Stimulated activated CD4-positive, alpha-beta T cell treated with anti-CD3 and anti-CD28 coated beads, TNF-alpha, amount 100 ng/mL, for 48 hours (primary cell): ENCODE measurements at places on chromosomes 13 and 19.

DNA sequence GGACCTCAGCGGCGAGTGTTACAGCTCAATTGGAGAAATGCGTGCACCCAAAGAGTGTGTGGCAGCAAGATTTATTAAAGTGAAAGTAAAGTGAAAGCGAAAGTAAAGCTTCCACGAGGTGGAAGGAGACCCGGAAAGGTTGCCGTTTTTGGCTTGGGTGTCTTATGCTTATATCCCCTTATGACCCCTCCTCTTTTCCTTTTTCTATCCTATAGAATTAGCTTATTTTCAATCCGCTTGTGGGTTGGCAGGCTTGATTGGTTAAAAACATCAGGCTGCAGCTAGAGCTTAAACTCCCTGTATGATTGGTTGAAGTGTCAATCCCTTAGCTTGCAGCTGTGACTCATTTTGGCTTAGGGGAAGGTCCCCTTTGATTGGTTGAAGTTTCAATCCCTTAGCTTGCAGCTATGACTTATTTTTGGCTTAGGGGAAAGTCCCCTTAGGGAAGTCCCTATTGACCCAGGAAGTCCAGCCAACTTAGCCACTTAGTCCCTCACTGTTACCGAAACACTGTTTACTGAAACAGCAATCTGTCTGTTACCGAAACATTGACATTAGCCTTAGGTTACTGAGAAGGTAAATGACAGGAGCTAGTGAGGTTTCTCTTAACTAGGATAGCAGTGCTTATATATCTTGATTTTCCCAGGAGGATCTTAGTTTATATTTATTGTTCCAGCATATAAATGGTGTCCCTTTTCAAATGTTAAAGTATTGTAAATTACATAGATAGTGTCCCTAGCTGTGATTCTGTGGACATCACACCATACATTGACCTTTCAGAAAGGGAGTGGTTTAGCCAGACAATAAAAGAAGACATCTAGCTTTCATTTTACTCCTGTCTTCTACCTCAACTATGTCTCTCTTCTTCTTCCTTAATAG lies 575.8 kb downstream of the DACH1 start:
- DNase-seq, result peak; percentile 5

GRCh38 chr13:44493213-44493812 lies 82.8 kb downstream of the TSC22D1 start:
- DNase-seq, result no peak

- no peak for DNase-seq
Observed at GRCh38 chr13:86986448-86986847, 684.7 kb upstream of the SLITRK5 start.

DNA sequence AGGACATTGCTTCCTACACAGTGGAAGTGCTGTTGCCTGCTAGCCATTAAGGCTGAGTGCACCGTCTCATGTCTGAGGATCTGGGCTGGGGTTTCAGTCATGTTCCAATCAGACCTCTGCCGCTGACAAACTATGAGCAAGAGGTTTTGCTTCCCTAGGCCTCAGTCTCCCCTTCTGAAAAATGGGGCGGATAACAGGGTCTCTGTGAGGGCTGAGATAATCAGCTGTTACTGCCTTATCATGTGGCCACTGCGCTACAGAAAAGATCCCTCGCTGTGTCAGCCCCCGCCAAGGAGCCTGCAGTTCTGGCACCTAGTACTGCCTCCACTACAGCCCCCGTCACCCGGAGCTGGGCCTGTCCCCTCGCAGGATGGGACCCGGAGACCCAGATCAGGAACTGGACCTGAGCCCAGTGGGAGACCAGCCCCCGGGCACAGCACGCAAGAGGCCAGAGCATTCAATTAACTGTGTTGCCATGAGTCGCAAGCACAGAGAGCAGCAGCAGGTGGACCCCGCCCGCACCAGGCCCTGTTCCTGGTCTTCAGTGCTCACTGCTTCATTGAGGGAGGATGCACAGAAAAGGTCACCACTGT lies 3.0 kb upstream of the PNKP start:
- DNase-seq, result no peak

GRCh38 chr19:788983-789700 lies 8.1 kb upstream of the PTBP1 start:
- DNase-seq, result no peak

DNA sequence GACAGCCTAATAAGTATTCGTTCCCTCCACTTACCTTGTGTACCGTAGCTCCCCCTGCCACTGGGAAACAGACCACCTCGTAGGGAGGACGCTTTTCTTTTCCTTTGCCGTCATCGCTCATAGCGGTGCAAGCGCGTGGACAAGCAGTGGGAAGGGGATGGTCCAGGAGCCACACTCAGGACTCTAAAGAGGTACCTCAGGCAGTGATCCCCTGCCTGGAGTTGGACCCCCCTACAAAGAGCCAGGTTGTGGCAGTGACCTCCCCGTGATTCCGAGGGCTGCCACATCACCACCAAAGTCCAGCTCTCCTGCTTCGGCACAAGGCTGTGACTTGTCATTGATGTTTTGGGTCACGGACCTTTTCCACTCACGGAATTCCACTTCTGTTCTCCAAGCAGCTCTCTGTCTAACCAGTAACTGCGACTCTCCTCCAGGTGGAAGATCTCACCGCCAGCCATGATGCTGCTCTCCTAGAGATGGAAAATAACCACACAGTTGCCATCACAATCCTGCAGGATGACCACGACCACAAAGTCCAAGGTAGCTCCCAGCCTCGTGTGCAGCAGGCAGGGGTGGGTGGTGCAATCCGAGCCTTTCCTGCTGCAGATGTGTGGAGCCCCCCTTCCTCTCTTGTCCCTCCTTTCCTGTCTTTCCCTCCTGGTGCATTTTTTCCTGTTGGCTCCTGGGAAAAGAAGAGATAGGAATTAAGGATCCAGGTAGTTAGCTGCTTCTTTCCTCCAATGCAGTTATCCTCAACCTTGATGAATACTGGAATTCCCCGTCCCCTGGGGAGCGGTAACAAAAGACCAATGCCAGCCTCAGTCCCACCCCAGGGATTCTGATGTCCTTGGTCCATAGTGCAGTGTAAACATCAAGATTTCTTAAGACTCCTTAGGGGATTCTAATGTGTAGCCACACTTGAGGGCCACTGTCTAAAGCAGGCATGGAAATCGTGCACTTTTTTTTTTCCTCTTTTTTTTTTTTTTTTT lies 107.7 kb downstream of the SLC7A1 start:
- DNase-seq, result no peak

DNA sequence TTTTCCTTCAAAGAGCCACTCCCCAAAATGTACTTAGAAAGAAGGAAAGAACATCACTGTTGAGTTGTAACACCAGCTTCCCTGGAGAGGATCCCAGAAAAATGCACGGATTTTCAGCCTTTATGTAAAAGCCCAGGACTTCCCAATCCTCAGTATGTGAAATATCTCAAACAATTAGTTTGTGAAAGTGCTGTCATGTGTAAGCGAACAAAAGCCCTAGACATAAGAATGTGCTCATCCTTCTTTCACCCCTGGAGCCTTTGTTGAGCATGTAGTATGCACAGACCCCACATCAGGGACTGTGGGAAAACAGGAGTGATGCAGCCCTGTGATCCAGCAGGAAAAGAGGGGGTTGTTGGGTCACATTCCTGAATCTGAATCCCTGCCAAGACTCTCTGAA lies 441.4 kb upstream of the ZNF507 start:
- no peak for DNase-seq

GRCh38 chr13:46738055-46738454 lies 58.9 kb downstream of the ESD start:
- no peak for DNase-seq

DNA sequence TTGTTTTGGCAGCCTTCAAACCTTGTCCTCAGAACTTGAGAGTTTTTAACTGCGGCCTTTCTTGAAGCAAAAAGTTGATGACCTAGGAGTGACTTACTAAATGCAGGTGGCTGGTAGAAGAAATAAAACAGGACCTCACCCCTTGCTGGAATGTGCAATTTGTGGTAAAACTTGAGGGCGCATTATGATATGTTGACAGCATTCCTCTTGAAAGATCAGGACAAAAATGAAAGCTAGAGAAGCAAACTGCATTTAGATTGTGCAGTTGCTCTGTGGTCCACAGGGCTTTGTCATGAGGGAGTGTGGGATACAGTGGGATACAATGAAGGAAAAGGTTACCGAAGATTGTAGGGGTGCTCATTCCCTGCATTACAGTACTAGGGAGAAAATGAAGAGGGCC lies 504.2 kb downstream of the GPC6 start:
- no peak for DNase-seq

DNA sequence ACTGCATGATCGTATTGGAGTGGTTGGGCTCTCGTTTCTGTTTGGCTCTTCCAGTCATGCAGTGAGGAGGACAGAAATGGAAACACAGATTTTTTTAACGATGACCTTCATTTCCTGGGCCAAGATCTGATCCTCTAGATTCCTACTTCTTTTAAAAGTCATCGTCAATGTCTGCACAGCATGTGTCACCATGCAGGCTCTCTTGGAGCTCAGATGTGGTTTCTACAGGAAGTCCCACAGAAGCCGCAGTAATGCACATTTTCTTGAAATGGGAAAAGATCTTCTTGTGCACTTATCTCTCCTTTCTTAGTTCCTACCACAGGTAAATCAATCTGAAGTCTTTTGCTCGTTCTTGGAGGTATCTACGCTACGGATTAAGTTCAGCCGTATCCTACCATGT lies 626.9 kb downstream of the EFNB2 start:
- DNase-seq, result no peak

DNA sequence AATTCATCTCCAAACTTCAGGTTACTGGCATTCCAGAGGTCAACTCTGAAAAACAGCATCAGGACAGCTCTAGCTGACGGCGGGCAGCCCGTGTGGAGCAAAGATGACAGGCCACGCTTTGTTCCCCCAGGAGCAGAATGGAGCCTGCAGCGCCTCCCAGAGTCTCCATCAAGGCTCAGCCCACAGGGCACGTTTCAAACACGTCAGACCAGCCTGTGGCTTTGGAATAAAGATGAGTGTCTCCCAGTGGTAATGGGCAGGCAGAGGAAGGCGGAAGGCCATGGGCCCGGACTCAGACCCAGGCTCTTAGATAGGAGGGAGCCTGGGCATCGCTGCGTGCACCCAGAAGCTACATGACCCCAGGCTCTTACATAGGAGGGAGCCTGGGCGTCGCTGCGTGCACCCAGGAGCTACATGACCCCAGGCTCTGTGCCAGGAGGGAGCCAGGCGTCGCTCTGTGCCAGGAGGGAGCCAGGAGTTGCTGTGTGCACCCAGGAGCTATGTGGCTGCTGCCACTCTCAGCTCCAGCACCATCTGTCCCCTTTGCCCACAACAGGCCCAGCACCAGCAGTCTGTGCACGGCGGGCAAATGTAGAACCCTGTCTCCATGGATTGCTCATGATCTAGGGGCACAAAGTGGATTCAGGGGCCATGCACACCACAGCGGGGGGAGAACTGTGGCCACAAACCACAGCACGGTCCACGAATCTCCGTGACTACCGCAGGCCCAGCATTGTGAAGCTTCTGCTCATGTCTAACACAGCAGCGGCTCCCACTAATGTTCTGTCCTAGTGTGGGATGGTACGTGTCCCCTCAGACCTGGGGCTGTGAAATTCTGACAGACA lies 47.8 kb upstream of the C13orf46 start:
- DNase-seq, result no peak

GRCh38 chr13:44125943-44126469 lies 246.3 kb downstream of the LACC1 start:
- DNase-seq, result no peak
